ENCODE measurements at places on chromosomes 6 and 20.

GRCh38 chr6:26033085-26033940 lies 53.9 kb upstream of the HFE start:
- DNase-seq, result peak; percentile 47

DNA sequence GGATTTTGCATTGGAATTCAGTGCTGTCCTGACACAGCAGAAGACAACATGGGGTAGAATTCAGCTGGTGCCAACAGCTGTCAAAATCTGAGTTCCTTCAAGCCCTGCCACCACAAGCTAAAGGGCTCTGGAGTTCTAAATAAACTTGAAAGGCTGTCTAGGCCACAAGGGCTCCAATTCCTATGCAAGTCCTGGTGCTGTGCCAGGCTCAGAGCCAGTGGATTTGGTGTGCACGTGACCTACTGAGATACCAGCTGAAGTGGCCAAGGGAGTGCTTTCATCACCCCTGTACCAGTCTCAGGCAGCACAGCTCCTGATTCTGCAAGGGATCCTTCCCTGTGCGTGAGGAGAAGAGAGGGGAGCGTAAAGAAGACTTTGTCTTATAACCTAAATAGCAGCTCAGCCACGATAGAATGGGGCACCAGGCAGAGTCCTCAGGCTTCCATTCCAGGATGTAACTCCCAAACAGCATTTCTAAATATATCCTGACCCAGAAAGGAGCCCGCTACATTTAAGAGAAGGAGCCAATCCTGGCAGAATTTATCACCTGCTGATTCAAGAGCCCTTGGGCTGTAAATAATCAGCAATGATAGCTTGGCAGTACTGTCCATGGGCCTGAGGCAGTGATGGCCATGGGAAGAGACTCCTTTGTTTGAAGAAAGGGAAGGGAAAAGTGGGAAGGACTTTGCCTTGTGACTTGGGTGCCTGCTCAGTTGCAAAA lies 881.2 kb upstream of the EPHA7 start:
- DNase-seq, result no peak

GRCh38 chr6:53500095-53500494 lies 44.8 kb downstream of the GCLC start:
- DNase-seq, result no peak

DNA sequence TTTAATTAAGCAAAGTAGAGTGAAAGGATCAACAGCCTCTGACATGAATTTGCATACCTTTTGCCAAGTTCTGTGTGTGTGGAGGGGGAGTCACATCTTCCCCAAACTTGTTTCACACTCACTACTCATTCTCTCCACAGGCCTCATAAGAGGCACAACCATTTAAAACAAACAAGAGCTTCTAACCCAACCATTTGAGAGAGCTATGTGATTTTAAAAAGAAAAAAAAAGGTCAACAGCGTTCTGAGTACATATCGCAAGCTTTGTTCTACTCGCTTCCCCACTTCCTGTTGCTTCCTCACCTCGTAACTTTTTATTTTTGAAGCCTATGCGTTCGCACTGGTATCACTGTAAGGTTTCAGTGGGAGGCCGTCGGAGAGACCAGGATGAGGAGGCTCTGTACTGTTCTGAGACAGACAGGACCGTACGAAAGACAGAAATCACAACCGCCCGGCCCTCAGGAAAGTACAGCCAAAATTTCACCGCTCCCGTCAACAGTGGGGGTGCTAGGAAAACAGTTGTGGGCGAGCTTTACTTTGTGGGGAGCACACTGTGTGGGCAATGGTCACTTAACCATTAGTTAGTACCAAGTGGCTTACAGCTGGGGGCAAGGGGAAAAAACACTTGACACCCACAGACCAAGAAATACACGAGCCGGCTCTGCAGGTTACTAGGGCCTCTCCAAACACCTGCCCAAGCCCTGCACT lies 61.3 kb downstream of the TRERF1 start:
- DNase-seq, result no peak

DNA sequence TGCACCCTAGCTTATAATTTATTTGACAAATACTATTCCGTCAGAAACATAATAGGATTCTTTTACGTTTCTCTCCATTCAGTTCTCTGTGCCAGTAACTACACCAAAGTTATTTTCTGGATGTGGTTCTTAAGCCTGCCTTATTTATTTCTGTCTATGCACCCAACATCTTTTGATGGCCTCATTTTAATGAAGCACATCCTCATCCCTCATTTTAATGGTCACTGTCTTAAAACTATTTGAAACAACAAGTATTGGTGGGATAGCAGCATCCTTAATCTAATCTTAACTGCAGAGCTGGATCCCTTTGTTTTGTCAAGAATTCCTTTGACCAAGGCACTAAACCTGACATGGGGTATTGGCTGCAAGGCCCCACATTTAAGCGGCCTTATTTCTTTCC lies 11.0 kb downstream of the FAM135A start:
- no peak for DNase-seq

- no peak for DNase-seq
Observed at GRCh38 chr6:137434640-137435039, 59.6 kb downstream of the OLIG3 start.

DNA sequence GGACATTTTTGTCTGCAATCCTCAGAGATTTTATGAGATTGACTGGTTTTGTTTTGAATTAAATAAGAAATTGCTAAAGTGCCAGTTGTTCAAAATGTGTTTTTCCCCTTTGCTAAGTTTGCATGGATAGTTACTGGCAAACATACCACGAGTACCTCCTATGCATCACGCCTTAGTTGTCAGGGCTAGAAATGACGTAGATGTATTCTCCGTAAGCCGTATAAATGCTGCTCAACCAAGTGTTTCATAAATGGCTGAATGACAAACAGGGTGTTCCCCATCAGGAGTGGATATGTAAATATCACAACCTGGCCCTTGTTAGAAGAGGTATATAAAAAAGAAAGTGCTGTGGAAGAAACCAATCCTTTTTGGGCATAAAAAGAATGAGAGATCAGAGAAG lies 341.1 kb upstream of the ZFP64 start:
- DNase-seq, result no peak

GRCh38 chr6:17768881-17769280 lies 62.2 kb upstream of the NUP153 start:
- DNase-seq, result no peak

DNA sequence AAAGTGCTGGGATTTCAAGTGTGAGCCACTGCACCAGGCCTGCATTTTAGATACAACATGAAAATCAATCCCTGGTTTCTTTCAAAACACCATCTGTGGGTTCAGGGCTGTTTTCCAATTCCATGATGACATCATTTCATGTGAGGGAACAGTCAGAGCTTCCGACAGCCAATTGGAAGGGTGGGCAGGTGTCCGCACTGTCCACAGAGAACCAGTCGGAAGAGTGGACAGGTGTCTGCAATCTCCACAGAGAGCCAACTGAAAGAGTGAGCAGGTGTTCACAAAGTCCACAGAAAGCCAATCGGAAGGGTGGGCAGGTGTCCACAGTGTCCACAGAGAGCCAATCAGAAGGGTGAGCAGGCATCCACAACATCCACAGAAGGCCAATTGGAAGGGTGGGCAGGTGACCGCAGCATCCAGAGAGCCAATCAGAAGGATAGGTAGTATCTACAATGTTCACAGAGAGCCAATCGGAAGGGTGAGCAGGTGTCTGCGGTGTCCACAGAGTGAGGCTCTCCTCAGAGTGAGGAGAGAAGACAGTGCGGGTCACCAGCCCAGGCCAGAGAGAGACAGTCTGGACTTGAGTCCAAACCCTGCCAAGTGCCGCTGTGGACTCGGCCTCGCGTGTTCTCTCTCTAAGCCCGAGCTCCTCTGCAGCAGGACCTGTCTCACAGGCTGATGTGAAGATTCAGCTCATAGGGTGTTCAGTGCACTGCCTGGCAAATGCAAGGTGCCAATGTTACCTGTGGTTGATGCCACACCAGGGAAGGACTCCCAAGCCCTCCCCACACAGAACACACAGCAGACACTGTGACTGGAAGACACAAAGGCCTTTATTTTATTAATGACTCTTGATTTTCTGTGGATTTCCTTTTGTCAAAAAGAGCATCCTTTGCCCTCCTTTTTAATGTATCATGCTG lies 57.3 kb downstream of the DLL1 start:
- DNase-seq, result no peak

DNA sequence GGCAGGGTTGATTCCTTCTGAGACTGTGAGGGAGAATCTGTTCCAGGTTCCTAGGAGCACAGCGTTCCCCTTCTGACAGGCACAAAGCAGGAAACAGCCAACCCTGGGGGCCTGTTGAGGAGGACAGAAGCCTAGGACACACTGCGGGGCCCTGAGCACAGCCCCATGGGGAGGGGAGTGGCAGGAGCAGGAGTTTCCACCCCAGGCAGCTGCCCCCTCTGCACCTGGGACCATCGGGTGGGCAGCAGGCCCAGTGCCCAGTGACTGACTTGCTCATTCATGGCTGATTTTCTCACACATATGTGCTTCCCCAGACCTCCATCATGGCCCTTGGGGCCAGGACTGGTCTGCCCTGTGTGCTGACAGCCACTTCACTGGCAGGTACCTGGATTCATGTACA lies 6.2 kb upstream of the SLC22A1 start:
- no peak for DNase-seq

DNA sequence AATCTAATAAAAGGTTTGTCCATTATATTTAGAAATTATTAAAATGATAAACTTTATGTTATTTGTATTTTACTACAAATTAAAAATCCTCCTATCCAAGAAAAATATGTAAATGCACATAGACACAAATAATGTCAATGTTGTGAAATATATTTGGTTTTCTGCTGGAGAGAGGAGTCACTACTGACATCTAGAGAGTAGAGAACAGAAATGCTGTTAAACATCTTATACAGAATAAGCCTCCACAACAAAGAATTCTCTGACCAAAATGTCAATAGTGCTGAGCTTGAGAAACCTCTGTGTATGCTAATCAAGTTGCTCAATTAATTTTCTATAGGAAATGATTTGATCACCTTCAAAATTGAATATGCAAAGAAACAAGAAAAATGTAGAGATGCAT lies 12.4 kb downstream of the HTR1B start:
- DNase-seq, result no peak

GRCh38 chr20:37394543-37395409 lies 48.8 kb downstream of the SRC start:
- DNase-seq, result no peak

- DNase-seq, result no peak
Observed at GRCh38 chr20:62918831-62919230, 7.5 kb downstream of the DIDO1 start.

DNA sequence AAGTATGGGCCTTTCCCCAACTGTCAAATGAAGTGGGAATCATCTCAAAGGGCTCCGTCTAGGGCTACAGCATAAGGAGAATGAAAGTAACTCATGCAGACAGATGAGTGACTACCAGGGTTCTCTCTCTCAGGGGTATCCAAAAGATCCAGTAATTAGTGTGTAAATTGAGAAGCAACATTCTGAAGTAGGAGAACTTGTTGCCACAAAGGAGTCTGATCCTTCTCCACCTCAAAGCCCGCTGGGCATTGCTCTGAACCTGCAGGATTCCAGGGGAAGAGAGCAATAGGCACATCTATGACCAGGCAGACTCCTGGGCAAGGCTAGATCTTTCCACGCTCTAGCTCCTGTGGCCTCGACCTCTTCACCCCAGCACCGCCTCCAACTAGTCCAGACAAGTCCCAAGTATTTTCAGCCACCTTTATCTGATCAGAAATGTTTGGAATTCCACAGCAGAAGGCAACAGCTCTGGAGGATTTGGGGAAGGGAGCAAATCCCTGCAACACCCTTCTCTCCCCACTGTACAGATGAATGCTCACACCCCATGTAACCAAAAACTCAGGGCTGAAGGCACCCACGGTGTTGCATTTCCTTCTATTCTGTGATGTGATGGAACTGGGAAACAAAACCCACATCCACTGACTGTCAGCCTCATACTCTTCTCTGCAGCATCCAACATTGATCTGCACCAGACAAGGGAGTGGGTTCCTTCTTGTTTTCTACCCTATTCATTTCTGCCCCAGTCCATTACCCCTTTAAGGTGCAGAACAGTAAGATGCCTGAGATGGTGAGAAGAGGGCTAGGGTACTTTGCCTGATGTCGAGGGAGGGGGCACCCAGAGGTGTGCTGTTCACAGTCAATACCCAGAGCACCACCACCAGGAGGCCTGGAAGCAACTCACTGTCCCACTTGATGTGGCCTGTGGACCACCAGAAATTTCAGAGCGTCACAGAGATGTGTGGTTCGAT lies 41.0 kb downstream of the COX4I2 start:
- DNase-seq, result no peak

GRCh38 chr6:158013904-158014504 lies 32.3 kb downstream of the SYNJ2 start:
- no peak for DNase-seq

DNA sequence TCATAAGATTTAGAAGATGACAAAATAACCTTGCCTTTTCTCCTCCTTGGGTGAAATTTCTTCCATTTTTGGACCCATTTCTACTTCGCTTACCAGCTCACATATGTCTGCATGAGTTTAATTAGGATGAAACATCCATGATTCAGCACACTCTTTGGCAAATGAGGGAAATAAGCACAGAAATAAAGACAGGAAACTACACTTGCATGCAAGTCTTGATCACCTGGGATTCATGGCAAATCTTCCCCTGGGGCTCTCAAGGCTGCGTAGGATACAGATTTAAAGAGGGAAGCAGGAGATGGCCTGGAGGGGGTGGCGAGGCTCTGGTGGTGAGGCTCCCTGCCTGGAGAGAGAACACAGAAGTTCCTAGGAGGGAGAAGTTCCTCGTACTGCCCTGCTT lies 147.8 kb downstream of the EDN3 start:
- DNase-seq, result no peak

- no peak for DNase-seq
Observed at GRCh38 chr6:148085631-148086331, 256.9 kb upstream of the SASH1 start.

GRCh38 chr6:37324131-37325033 lies 29.4 kb upstream of the RNF8 start:
- DNase-seq, result no peak

DNA sequence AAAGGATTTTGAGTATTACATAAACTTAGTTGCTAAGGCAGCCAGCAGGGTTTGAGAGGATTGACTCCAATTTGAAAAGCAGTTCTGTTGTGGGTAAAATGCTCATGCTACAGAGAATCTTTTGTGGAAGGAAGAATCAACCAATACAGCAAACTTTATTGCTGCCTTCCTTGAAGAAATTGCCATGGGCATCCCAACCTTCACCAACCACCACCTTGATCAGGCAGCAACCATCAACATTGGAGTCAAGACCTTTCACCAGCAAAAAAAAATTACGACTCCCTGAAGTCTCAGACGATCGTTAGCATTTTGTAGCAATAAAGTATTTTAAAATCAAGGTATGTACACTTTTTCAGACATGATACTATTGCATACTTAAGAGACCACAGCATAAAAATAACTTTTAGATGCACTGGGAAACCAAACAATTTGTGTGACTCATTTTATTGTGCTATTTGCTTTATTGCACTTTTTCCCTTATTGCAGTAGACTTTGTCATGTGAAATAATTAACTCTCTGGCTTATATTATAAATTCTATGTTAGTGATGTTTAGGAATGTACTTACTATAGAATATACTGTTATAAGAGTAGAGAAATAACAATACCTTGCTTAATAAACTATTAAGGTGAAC lies 390.8 kb downstream of the CDKAL1 start:
- no peak for DNase-seq

- no peak for DNase-seq
Observed at GRCh38 chr6:25165800-25166199, 113.4 kb upstream of the CARMIL1 start.

- DNase-seq, result no peak
Observed at GRCh38 chr6:125019281-125019680, 57.0 kb downstream of the RNF217 start.
